ENCODE measurements at places on chromosomes 1 and 21. TPM values are rescaled to one million over a fixed set of nuclear protein-coding genes. Genes with fewer than 3 reads are reported as not detected.
A peak's percentile ranks its signal among the peaks of the same experiment; 100 is the strongest.

- DNase-seq = no peak
Measured at GRCh38 chr1:172270605-172271004, 149.9 kb upstream of the C1orf105 start.

GRCh38 chr1:225554216-225554812 lies 98.6 kb downstream of the ENAH start:
- no peak for DNase-seq

GRCh38 chr1:237166086-237166485 lies 124.1 kb downstream of the RYR2 start:
- DNase-seq = no peak

GRCh38 chr1:36425791-36426190 lies 24.5 kb downstream of the OSCP1 start:
- peak; percentile 77 for DNase-seq

DNA sequence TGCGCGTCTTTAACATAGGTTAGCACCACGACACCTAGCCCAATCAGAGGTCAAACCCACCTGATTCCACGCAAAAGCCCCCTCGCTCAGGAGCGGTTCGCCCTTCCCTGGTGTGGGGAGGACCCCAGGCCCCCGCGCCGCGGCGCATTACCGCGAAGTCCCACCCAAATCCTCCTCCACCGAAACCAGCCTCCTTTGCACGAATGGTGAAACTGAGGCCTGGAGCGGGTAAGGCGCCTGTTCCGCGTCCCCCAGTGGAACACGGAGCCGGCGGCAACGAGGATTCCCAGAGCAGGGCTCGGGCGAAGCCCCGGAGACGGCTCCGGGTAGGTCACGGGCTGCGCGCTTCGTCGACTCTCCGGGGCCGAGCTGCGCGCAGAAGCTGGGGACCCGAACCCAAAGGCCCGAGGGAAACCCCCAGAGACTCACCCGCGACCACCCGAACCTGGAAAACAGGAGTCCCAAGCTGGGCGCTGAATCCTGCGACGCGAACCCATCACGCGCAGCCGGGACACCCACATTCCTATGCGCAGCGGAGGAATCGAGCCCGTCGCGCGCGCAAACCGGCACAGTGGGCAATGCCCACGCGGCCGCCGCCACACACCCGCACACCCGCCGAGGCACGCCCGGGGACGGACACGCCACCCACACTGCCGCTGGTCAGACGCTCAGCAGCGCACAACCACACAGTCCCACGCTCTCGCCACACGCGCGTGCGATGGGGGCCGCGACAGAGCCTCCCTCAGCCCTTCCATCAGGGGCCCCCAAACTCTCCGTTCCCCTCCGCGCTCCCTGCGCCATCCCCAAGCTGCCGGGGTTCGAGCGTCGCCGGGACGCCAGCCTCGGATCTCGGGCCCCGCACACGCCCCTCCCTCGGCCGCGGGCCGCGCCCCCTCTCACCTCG lies 507 bp downstream of the GLIS1 start:
- DNase-seq = no peak

The NTNG1 gene
- 8.4 TPM for total RNA-seq
